ENCODE measurements at places on chromosomes 5 and 9. TPM values are rescaled to one million over a fixed set of nuclear protein-coding genes. Genes with fewer than 3 reads are reported as not detected.

GRCh38 chr5:180815293-180815917 is 12.8 kb upstream of the MGAT1 start:
- DNase-seq, result no peak

- DNase-seq, result no peak
Measured at GRCh38 chr9:22815246-22815645, 368.6 kb downstream of the DMRTA1 start.

GRCh38 chr5:14945450-14945849 is 73.9 kb upstream of the ANKH start:
- no peak for DNase-seq

GRCh38 chr5:101532430-101532829 is 629.3 kb upstream of the ST8SIA4 start:
- DNase-seq, result peak; percentile 1

Gene ZNF483
- 1.4 TPM for total RNA-seq

Data from IMR-90 (cell line).